NCI-H187 (cell line): ENCODE measurements at places on chromosomes 2 and 18.

- DNase-seq, result no peak
These were observed 31.9 kb downstream of the GAD1 start for GRCh38 chr2:170848587-170848986.

- no peak for DNase-seq
These were observed 209.0 kb upstream of the KYNU start for GRCh38 chr2:142668420-142668819.

GRCh38 chr18:79314838-79315388 is 80.8 kb upstream of the NFATC1 start:
- no peak for DNase-seq

GRCh38 chr2:159605441-159606178 is 10.7 kb downstream of the BAZ2B start:
- DNase-seq, result no peak

DNA sequence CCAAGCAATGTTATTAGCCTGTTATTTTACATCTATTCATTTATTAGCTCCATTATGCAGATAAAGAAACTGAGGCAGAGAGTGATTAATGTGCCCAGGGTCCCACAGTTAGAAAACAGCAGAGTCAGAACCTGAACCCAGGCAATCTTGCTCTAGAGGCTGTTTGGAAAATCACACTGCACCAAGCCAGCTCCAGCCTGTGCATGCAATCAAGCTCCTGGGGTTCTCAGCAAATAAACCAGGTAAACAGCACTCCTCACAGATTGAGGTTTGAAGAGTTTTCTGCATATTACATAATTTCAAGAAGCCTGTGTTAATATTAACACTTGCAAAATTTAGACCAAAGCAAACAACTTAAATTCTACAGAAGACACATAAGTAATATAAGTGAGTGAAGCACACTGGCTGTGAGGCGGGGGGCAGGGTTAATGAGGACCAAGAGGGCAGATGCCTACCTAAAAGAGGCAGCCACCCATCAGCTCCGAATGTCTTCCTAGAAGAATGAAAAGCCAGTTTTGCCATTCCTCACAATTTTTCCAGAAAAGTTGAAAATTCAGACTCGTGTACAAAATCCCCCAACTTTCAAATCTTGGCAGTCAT is 35.4 kb downstream of the CACNB4 start:
- no peak for DNase-seq

DNA sequence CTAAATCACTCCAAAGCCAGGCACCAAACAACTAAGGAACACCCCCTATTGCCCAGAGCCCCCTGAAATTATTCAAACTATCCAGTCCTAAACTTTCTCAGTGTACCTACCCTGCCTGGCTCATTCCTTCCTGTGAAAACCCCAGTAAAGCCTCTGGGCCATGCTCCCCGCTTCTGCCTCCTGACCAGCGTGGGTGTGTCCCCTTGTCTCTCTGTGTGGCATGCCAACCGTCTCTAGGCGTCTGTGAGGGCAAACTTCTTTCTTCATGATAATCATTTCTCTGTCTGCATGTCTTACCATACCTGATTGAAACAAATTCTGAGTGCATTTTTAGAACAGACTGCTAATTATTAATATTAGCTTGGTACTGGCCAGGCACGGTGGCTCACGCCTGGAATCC is 109.0 kb upstream of the MSH2 start:
- DNase-seq, result no peak

DNA sequence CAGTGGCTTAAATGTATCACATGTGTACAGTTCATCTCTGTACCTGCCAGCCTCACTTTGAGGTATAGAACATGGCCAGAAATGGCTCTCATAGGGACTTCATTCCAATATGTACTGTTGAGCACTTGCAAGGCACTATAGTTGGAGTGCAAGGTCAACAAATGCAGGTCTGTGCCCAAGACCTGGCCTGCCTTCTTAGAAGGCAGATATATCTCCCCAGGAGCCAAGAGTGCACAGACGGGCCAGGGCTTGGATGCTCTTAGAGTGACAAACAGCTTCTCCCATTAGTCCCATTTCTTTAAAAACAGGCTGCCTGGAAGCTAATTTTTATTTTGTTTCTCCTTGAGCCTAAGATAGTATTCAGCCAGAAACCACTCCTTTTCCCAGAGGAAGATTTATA is 7.3 kb downstream of the TEX261 start:
- DNase-seq, result no peak
